ENCODE measurements at places on chromosomes 5 and 9.

DNA sequence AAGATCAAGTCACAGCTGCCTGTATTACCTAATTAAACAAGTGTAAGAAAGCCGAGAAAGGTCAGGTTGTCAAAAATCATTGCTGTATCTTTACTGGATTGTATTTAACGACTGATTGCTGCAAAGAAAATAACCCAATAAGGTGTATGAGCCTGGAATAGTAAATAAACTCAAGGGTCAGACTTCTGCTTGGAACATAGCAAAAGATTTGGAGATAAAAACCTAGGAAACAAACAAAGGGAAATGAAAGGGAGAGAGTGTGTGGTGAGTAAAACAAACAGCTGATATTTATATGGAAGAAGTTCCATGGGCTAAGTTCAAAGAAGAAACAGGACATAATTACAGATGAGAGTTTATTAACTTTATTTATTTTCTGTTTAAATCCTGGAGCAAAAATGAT, 354.0 kb downstream of the TLR4 start:
- no peak for DNase-seq

DNA sequence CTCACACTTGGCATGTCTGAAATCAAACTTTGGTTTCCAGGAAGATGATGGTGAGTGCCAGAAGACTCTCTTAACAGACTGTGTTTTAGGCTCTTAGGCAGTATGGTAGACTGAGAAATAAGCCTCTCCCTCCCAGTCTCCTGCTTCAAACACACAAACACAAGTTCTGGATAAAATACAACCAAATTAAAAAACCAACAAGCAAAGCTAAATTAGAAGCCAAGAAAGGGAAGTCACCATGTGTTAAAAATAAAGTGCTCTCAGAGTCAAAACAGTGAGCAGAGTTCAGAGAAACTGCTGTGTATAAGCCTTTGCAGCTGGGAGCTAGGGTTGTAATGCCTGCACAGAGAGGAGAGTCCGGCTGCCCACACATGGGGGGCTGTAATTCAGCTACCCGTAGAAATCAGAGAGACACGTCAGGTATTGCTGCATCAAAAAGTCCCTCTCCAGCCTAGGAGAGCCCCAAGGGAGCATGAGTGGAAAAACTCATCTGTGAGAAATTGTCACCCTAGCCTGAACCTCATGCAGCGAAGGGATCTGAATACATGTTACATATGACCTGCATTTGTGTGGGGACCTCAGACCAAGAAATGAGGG, 62.6 kb downstream of the ANGPTL2 start:
- DNase-seq = no peak

GRCh38 chr9:73219985-73220626, 68.4 kb downstream of the ANXA1 start:
- DNase-seq = peak; percentile 32

DNA sequence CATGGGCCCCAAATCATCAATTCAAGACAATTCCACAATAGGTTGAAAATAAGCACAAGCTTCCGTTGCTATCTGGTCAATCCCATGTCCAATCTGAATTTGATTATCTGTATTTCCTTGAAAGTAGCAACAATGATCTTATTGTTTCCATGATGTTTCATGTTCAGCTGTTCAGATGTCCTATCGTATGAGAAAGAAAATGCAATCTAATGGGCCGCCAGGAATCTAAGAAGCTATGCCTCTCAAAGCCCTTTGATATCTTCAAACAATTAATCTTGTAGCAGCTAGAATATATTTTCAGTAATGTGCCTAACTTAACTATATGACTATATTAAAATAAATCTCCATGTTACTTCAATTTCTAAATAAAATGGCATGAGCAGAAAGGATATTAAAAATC, 32.1 kb upstream of the ALDOB start:
- no peak for DNase-seq

GRCh38 chr5:149586708-149587318, 5.5 kb downstream of the ARHGEF37 start:
- DNase-seq = no peak

- no peak for DNase-seq
Observed at GRCh38 chr5:6652025-6652424, 18.8 kb downstream of the SRD5A1 start.
